ENCODE measurements at places on chromosomes 5 and 9.

DNA sequence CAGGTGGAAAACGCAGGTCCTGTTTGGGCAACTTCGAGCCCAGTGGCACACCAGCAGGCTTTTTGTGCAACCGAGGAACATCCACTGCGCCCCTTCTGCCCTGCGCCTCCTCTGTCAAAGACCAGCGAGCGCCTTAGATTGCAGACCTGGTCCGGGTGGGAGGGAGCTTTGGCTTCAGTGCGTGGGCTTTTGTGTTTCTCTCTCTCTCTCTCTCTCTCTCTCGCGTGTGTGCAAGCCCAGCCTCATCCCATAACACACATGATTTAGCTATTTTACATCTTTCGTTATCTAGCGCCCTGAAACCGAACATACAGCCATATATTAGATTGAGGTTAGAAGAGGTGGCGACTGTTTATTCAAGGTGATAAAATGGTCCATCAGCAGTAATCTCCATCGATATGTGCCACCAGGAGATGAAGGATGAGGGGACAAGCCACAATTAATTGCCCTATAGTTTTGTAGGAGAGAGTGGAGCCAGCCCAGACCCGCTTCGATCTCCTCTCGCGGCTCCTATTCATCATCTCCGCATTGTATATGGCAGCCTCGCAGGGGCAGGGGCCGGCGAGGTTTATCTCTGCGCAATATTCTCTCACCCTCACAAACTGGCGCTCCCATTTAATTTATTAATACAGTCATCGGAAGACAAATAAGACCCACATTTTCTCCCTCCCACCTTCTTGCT, 5.3 kb downstream of the PRDM6 start:
- no peak for DNase-seq

DNA sequence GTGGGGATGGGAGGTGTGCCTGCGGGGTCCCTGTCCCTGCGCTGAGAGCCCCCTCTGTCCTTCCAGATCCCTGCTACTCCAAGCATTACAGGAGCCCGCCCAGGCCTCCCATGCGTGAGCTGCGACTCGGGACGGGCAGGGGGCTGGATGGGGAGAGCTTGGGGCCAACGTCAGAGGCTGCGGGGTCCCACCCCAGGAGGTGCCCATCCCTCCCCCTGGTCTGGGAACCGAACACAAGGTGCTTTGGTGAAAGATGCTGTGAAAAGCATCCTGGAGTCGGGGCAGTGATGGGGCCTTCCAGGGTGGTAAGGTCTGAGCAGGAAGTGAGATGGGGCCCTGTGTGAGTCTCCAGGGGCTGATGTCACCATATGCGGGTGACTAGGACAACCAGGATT, 2.7 kb downstream of the LCN9 start:
- no peak for DNase-seq

DNA sequence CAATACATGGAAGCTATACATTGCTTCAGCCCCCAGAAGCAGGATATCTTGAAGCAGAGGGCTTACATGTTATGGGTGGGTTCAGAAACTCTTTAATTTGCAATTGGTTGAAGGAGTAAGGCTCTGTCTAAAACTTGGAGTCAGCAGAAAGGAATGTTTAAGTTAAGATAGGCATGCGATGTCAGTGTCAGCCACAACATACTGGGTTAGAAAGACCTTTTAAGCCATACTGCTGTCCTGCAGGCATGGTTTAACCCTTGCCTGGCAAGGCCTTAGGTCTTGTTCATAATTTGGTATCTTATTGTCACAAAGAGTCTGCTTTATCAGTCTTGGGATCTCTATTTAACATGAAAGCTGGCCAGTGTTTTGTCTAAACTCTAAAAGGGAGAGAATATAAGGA, 1619.6 kb upstream of the WWC1 start:
- DNase-seq: no peak

DNA sequence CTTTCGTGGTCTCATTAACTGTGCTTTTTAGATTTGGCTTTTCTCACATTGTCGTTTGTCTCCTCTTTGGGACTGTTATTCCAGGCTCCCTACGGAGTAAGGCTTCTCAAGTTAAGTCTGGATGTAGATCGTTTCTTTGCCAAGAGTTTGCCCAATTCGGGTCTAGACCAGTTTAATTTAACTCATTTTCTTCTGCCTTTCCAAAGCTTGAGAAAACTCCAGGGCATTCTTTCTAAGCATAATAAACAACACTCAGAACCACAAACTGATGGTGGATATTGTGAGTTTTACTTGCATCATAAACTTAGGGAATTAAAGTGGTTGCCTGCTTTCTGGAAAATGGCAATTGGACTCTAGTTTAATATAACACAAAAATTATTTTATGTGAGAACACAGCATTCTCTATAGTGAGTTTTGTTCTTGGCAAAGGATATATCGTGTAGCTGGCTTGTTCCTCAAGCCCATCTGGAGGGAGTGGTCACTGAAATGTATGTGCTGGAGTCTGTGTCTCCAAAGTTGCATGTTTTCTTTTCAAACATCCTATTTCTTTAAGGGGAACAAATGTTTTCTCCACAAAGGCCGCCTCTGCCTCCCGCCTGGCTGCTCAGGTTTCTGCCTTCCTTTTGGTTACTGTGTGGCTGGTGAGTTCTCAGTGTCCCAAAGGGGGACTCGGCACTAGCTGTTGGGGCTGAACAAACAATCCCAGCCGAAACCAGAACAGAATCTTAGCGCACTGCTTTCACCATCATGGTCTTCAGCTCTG, 211.3 kb upstream of the FBN2 start:
- no peak for DNase-seq

- no peak for DNase-seq
These were observed 151.4 kb upstream of the DAP start for GRCh38 chr5:10912435-10912834.

All from central memory CD4-positive, alpha-beta T cell (primary cell).